ENCODE measurements at places on chromosomes 4 and X.

- DNase-seq, result peak; percentile 22
Observed at GRCh38 chr4:70688795-70689231, 481 bp downstream of the UTP3 start.

GRCh38 chr4:84498203-84498934 is 723 bp downstream of the NKX6-1 start:
- no peak for DNase-seq

GRCh38 chr4:138688408-138689085 is 327.0 kb upstream of the NOCT start:
- DNase-seq, result no peak

DNA sequence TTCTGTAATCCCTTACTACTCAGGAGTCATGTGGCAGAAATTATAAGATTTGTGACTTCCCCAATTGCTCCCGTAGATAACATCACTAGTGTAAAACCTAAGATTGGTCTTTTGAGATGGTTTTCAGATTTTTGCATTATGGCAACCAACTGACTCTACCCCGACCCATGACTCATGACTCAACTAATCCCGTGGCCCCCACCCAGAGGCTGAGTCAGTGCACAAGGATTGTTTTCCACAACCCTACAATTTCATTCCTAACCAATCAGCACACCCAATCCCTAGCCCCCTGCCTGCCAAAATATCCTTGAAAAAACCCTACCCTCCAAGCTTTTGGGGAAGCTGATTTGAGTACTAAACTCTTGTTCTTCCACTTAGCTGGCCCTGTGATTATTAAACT is 109.4 kb upstream of the FAM9C start:
- DNase-seq, result no peak

DNA sequence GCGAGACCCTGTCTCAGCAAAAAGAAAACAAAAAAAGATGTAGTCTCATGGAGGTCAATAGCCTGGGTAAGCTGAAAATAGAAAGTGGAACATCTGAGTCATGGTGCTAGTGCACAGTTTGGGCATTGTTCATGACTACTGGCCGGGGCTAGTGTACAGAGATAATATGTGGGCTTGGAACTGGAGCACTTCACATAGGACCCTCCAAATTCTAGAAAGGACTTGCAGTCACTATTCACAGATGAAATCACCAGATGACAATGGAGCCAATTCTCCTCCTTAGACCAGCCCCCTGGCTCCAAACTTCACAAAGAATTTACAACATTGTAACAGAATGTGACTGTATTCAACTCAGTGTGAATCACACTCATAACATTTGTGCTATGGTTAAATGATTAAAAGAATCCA is 367.8 kb upstream of the SLC7A11 start:
- DNase-seq, result no peak

GRCh38 chr4:133802359-133803140 is 399.0 kb downstream of the PABPC4L start:
- DNase-seq, result no peak

DNA sequence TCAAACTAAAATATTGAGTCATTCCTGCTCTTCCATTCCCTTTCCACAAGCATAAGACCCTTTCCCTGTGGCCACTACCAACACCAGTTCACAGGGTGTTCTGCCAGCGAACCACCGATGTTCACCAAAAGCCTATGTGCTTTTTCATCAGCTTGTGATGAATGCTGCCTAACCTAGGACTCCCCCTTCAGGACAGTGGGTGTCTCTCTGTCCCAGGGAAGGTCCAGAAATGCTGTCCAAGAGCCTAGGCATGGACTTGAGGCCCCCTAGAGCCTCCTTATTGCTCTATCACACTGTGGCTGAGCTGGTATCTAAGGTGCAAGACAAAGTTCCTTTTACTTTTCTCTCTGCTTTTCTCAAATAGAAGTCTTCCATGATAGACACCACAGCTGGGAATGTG is 1015.6 kb downstream of the PCDH19 start:
- DNase-seq, result no peak

DNA sequence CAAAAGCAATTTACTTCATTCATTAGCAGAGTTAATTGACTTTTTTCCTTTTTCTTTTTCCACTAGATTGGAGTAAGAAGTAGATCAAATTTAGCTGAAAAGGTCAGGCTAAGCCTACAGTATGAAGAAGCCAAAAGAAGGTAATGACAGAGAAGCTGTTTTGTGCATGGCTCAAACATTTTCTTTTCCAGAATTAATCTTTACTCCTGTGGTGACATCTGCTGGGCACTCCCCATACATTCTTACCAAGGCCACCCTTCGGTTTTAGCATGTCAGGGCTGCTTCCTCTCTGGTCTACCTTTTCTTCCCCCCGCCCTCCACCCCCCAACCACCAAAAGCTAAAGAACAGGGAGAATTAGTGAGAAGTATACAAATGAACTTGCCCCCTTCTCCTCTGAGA is 70.2 kb downstream of the CLDN22 start:
- DNase-seq, result no peak

GRCh38 chr4:140866492-140867005 is 110.4 kb upstream of the TBC1D9 start:
- DNase-seq, result no peak

DNA sequence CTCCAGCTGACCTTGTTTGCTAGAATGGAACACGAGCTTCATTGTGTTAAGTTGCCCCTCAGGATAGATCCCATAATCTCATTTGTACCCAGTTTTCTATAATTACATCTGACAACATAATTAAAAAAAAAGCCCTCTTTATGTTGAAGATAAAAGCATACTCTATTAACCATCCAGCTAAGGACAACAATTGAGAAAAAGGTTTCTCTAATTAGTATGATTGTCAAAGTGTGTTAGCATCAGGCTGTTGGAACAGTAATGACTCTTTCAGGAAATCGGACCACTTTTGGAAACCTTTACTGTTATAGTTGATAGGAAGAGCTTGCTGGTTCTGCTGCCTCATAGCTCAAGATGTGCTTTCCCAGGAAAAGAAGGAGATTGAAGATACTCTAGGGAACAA is 172.6 kb downstream of the FHIP1A start:
- no peak for DNase-seq

DNA sequence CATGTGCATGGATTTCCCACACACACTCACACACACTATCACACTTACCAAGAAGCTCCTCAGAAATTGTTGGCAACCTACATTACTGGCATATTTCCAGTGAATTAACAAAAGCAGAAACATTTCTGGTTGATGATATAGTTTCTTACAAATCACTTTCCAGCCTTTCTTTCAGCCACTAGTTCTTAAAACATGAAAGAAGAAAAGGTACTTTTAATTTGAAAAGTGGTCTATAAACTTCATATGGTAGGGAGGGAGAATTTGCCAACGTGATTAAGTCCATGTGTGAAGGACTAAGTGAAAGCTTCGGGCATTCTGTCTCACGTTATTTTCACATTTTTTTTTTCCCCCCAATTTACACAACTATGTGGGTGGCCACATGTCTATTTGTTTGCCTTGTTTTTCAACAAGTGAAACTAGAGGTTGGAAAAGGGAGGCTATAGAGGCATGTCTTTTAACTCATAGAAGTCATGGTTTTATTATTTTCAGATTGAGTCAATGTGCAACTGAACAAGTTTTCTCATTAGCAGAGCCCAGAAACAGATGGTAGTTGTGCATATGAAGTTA is 832.1 kb upstream of the INTU start:
- no peak for DNase-seq

DNA sequence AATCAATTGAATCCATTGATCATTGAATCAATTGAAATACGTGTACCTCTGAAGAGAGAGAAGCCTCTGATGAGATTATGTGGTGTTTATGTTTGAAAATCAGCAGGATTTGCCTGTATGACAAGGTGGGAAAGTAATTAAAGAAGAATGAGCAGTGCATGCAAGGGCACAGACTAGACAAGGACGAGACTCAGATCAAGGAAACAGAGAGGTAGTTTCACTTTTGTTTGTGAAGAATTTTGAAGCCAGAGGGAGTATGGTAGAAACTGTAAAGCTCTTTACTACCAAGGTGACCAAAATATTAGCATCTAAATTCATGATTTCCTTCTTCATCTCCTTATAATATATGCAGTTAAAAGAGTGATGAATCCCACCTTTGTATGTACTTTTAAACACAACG is 1830.0 kb upstream of the IGFBP7 start:
- DNase-seq, result no peak

- no peak for DNase-seq
Observed at GRCh38 chr4:89685690-89686089, 151.3 kb downstream of the SNCA start.

DNA sequence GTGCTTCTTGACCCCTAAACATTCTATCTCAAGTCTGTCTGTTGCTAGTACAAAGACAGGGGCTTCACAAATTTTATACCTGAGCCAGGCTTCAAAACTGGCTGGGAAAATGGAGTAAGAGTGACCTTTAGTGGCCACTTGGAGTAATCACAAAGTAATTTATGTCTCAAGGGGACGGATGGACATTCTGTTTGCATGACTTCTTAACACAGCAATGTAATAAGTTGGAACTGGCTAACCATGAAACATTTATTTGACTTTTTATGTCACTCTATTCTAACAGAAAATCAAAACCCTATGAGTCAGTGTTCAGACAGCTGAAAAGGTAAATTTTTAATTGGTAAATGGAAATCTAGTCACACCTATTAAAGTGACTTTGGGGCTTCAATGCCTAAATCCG is 600.6 kb downstream of the ANKRD50 start:
- no peak for DNase-seq

GRCh38 chr4:112645541-112646329 is 8.8 kb downstream of the LARP7 start:
- no peak for DNase-seq

DNA sequence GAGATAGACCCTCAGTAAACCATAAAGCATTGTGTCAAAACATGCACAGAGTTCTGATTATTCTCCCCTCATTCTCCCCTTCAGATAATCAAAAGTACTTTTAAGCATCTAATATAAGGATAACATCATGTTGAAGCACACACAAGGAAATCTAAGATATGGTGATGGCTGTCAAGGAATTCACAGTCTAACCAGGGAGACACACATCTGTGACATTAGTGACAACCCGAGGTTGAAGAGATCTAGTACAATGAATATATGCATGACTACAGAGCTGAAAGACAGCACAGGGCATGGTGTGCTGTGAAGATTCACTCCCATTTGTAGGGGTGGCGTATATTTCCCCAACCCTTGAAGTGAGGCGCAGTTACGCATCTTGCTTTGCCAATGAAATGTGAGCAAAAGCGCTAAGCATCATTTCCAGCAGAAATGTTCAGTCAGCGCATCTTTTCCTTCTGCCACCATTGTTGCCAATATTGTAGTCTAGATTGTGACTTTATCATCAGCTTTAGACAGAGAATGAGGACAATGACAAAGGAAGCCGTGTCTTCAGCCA is 122.0 kb downstream of the NSUN7 start:
- DNase-seq, result no peak

GRCh38 chr4:6350646-6351045 is 81.0 kb downstream of the WFS1 start:
- no peak for DNase-seq

DNA sequence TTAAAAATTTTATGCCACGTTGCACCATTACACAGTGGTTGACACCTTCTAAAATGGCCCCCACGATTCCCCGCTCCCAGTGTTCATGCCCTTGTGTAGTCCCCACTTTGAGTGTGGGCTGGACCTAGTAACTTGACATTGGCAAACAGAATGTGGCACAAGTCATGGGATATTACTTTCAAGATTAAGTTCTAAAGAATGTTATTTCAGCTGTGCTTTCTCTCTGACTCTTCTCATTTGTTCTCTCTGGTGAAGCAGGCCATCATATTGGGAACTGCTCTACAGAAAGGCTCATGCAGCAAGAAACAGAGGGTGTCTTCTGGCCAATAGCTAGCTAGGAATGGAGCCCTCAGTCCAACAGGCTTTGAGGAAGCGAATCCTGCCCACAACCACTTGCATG is 67.1 kb downstream of the ATXN3L start:
- no peak for DNase-seq

- no peak for DNase-seq
Observed at GRCh38 chr4:185383451-185383850, 12.3 kb downstream of the LRP2BP start.

DNA sequence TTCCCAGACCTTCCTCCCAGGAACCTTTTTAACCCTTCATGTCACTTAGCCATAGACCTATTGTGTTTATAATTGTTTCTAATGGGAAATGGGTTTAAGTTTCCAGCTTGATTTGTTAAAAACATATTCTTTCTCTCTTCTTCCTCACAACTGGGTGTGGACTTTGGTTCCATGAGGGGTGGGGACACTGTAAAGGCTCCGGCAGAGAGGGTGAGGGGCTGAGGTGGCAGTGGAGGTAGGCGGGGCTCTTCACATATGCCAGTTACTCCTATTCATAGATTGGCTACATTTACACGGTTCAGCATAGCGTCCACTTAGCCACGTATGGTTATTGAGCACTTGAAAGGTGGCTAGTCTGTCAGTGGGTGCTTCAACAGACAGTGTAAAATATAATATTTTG is 7.8 kb downstream of the INTS6L start:
- no peak for DNase-seq

- DNase-seq, result no peak
Observed at GRCh38 chr4:105784761-105785160, 76.2 kb downstream of the GSTCD start.
